ENCODE measurements at places on chromosomes 1 and 21.

- DNase-seq = no peak
Observed at GRCh38 chr1:40024671-40025070, 15.9 kb upstream of the CAP1 start.

DNA sequence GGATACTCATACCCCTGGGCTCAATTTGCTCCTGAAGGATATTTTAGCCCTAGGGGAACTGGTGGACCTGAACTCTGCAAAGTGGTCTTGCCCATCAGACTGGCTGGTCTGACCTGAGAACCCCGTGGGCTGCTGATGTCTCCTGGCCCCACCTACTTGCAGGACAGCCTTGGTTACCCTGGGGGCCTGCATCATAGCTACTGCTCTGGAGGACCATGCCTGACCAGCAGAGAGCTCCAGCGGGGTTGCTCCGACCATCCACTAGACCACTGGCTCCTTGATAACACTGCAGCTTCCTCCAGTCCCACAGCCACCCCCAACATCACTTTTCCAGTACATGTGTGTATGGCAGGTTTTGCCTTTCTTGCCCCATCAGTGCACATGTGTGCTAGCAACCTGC lies 331.6 kb upstream of the BRINP3 start:
- no peak for DNase-seq

- no peak for DNase-seq
Observed at GRCh38 chr1:175599212-175599705, 144.1 kb downstream of the TNR start.

GRCh38 chr1:156896490-156897033 lies 3.0 kb downstream of the PEAR1 start:
- no peak for DNase-seq

DNA sequence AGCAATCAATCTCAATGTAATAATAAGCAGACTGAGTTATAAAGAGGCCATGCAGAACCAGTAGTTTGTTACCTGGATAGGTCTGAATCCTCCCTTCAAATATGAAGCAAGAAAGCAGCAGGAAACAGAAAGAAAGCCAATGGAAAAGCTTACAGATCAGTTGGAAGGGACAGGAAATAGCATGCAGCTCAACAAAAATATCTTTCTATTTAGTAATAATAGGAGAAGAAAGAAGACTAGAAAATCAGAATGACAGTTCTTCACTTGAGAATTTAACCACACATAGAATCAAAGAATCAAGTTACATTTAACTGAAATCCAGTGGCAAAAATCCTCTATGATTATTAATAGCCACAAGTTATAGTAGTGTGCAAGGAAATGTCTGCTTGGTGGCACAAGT lies 194.4 kb downstream of the EIF4G3 start:
- no peak for DNase-seq

DNA sequence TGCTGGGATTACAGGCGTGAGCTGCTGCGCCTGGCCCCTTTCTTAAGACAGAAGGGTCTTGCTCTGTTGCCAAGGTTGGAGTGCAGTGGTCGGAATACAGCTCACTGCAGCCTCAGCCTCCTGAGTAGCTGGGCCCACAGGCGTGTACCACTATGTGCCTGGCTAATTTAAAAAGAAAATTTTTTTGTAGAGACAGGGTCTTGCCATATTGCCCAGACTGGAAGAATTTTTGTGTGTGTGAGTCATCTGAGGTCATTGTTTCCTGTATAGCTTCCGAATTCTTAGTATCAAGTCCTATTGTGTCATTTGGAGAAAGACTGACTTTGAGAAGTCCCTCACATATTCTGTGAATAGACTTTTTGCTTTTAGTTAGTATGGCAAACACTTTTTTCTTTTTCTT lies 4.7 kb downstream of the SZRD1 start:
- DNase-seq = no peak

DNA sequence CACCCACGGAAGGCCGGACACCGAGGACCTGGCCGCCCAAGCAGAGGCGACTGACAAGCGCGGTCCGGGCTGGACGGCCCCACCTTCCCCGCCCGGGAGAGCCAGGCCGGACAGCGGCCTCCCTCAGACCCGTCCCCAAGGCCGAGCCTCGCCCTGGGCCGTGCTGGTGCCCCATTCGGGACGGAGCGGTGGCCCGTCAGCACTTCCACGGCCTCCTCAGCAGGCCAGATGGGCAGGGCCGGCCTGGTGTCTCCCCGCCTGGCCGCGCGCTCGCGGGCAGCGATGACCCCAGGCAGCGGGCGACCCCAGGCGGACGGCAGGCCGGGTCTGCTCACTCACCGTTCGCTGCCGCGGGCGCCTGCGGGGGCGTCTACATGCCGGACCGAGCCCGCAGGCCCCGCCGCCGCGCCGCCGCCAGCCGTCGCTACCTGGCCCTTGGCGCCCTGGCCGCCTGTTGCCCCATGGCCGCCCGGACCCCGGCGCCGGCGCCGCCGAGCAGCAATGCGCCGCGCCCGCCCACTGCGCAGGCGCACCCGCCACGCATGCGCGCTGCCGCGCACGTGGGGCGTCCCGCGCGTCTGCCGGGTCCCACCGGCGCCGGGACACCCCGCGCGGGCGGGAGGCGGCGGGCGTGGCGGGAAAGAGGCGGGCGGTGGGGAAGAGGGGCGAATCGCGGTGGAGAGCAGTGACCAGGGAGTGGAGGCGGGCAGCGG lies at the start of gene NADK:
TSS of gene NADK (minus strand) at position 521 of the 713 bp plus-strand sequence. CDS start 13,064 bp downstream, outside the sequence.
- DNase-seq = peak; percentile 34

DNA sequence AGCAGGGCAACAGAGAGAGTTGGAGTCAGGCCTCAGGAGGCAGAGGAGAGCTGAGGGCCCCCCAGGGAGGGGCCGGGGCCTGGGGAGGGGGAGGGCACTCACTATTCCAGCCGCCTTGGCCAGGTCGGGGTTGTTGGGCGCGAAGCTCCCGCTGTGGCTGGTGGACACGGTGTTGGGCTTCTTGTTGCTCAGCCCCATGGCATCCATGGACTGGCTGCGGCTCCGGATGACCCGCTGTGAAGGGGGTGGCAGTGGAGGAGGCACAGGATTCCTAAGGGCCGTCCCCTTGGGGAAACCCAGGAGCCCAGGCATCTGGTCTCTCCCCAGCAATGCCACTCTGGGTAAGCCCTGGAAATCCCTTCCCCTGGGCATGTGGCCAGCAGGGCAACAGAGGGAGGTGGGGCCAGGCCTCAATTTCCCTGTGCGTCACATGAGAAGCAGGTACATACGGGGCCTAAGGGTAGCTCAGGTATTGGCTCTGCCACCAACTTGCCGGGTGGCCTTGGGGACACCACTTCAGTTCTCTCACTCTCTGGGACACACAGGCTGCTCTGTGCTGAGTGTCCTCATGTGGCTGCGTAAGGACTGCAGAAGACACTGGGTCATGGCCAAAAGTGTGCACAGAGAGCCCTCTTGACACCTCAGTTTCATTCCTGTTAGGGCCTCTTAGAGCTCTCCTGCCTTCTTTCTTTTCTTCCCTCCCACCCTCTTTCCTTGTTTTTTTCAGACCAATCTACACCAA lies 63.0 kb downstream of the RAP1GAP start:
- DNase-seq = peak; percentile 21

GRCh38 chr1:113938192-113938591 lies 9.1 kb downstream of the HIPK1 start:
- peak; percentile 16 for DNase-seq

DNA sequence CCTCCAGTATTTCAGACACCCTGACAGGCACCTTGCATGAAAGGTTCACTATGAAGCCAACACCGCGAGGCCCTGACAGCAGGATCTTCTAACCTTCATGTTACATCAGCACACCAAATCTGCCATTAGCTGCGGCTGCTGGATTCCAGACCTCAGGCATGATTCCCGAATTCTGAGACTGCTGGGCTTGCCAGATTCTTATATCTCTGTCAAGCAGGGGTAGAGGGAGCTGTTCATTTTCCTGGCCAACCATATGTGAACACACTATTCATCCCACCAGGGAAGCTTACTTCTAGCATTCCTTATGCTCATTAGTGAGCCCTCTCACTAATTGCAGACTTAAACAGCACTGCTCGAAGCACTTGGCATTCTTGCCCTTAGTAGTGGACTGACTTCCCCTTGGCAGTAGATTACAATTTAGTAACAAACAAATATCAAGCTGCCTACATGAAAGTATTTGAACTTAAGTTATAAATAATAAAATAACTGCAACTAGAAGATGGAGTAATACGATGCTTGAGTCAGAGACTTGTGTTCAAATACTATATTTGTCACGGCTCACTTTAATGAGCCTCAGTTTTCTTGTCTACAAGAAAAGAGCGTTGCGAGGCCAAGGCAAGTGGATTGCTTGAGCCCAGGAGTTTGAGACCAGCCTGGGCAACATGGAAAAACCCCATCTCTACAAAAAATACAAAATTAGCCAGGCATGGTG lies 43.3 kb downstream of the NID1 start:
- no peak for DNase-seq

DNA sequence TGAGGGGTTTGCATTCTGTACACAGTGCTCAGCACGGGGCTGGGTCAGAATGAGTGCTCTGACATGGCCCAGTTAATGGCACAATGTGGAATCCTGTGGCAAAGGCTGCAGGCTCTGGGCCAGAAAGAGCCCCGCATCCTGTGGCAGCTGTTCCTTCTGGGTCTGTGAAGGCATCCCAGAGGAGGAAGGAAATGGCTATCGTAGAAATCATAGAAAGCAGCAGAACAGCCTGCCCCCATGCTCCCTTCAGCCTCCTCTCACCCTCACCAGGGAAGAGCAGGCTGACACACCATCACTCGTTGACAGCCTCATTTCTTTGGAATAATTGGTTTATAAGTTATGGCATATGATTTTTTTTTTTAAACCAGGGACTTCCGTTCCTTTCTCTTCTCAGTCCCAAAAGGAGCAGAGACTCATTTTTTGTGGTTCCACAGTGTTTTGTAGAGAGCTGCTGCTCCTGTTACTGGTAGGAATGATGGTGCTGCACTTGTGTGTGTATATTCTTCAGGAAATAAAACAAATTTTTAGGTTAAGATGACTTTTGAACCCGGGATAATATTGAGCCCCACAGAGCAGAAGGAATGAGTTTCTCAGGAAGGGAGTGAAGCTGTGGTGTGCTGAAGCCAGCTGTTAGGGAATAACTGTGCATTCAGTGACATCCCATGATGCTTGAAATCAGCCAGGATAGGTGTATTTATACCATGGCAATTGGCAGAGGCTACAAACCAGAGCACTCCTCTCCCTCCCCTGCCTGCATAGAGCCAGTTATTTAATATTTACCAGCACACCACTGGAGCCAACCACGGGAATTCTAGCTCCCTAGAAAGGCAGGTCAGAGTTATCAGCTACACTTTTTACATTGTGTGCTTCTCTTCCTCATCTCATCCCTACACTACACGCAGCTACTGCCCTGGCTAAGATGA lies 32.0 kb downstream of the PLXNA2 start:
- no peak for DNase-seq

GRCh38 chr1:206074839-206075238 lies 21.9 kb downstream of the RHEX start:
- no peak for DNase-seq

- DNase-seq = no peak
Observed at GRCh38 chr1:218705911-218706893, 361.1 kb downstream of the TGFB2 start.

DNA sequence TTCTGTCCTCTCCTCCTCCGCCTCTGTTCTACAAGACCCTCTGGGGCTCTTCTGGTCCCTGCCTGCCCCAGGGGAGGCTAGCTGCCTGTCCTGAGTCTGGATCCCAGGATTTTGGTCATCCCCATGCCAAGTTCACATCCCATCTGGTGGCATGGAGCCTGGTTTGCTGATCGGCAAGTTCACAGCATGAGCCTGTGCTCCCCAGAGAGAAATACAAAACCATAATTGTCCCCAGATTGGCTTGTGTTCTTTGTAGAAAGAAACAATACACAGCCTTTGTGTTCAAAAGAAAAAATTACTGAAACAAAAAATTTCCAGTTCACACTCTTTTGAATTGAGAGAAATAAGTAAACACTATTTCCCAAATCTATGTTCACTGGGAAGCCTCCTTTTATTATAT lies 149.4 kb upstream of the ZC3H12A start:
- DNase-seq = no peak

GRCh38 chr1:84298684-84299535 lies 2.6 kb upstream of the SAMD13 start:
- peak; percentile 32 for DNase-seq

- DNase-seq = no peak
Observed at GRCh38 chr1:202159534-202160371, 649 bp downstream of the PTPN7 start.

DNA sequence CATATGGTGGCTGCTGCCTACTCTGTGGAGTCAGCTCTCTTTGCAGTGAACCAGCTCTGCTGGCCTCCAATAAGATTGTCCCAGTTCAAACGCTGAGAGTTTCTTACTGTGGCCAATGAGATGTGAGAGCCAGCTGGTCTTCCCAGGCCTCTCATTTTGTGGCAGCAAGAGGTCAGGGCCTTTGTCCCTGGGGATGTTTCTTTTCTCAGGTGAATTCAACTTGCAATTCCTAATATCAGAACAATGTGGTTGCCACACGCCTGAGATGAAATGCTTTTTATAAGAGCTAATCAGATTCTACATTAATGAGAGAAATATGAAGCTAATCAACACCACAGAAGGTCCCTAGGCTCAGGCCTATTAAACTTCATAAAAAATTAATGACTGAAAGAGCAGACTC lies 660.1 kb upstream of the CAMK1G start:
- no peak for DNase-seq

GRCh38 chr1:198087831-198088230 lies 69.0 kb upstream of the NEK7 start:
- no peak for DNase-seq

DNA sequence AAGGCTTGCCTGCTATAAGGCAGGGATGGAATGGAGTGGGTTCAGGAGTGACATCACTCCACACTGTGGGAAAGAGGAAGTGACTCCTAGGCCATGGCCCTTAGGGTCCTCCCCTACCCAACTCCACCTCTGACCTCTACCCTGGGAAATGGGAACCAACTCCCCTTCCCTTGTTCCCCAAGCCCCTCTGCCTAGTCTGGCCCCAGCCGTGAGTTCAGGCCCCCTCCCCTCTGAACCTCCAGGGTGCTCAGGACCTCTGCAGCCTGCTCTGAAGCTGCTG lies 3.8 kb upstream of the GUCA2A start:
- DNase-seq = no peak

DNA sequence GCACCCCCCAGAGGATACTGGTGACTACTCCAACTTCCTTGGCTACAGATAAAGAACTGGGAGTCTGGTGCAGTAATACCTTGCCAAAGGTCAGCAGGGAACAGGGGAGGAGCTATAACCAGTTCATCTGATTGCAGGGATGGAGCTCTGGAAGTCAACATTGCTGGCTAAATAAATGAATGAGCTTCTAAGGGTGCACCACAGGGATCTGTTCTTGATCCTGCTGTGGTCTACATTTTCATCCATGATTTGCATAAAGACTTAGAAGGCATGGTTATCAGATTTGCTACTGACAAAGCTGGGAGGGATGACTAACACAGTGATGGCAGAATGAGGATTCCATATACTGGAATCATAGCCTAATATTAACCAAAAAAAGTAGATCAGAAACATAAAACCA lies 18.3 kb downstream of the PLEKHA6 start:
- DNase-seq = no peak

DNA sequence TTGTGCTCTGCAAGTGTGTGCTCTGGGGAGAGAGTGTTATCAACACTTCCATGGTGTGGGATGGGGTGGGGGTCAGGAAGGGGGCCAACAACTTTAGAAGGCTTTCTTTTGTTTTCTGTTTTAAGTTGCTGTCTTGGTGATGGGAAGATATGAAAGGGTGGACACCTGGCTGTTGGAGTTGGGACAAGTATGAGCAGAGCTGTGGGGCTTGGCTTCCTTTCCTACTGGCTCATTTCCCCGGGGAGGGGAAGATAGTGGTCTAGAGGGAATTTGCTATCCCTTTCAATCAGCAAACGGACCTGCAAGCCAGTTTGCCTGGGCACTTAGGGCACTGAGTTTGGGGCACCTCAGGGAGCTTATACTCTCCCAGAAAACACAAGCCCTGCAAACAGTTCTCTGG lies 19.2 kb downstream of the IER5 start:
- no peak for DNase-seq

- DNase-seq = no peak
Observed at GRCh38 chr1:89842567-89843272, 21.9 kb downstream of the LRRC8D start.

Data from NCI-H524 (cell line).